Stomach (tissue), 19 donors: ENCODE measurements at places on chromosomes 2 and 18. TPM values are rescaled to one million over a fixed set of nuclear protein-coding genes. Genes with fewer than 3 reads are reported as not detected.
A peak's percentile ranks its signal among the peaks of the same experiment; 100 is the strongest.

The SLC19A3 gene
- 2.8 TPM for total RNA-seq

DNA sequence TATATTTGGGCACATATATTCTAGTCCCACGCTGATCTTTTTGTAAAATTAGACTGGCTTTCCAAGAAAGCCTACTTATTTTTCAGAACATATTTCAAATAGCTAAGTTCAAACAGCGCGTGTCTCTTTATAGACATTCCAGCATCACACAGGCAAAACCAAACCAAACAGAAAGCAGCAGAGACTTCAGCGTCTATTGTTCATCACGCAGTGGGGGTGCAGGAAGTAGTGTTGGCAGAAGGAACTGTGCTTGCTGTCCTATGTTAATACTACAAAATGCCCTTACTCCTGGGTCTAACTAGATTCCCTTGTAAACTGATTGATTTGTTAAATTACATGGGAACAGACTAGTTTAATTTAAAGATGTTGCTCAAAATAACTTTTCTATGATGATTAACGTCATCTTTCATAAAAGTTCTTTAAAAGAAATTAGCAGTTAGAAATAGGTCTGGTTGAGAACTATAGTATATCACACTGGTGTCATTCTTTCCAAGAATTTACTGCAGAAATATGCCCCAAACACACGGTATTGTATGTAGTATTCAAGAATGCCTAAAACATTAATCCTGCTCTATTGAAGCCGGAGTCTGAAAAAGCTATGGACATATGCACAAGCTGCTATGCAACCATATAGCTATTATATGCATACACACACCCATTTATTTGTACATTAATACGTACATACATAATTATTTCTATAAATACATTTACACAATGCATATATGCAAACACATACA, 436.3 kb downstream of the CBLN2 start:
- peak; percentile 53 for DNase-seq

DNA sequence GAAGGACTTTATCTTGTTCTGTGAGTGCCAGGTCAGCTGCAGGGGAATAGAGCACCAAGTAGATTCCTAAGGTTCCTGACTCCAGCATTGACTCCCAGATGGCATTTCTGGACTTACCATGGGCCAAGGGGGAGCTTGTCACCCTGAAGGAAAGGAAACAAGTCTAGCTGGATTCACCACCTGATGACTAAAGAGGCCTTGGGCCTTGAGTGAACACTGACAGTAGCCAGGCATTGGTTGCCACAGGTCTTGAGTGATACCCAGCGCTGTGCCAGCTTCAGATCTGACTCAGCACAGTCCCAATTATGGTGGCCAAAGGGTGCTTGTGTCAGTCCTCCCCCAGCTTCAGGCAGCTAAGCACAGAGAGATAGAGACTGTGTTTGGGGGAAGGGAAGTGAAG, 40.1 kb upstream of the CAPN13 start:
- no peak for DNase-seq

GRCh38 chr18:52342456-52342855, 2.5 kb downstream of the DCC start:
- DNase-seq = no peak

DNA sequence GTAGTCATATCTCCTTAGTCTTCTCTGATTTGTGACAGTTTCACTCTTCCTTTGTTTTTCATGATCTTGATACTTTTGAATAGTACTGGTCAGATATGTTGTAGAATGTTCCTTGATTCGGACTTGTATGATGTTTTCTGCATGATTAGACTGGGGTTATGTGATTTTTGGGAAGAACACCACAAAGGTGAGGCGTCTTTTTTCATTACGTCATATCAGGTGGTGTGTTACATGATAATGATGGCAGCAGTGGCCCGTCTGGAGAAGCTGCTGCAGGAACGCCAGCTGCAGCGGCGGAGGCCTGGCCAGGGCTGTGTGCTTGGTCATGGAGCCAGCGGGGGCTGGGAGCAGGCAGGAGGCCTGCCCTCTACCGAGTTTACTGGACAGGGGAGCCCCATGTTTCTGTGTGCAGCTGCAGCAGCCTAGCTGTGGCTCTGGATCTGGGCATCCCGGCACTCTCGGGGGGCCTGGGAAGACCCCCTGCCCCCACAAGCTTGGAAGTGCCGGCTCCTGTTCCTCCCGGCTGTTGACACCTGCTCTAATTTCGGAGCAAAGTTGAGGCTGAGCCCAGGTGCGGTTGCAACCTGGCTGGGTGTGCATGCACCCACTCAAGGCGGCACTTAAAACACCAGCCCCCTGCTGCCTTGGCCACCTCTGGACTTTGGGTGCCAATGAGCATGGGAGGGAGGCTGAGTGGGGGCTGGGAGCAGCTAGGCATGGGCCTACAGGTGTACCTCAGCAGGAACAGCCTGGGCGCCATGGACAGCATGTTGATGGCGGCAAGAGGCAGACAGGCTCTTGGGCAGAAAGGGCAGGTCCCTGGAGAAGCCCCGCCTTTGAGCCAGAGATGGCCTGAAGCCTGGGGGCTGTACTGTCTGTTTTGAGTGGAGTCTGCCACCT, 26.1 kb downstream of the SLC4A10 start:
- no peak for DNase-seq

The ACTG2 gene
- 2,977 TPM for total RNA-seq

The ECEL1 gene
- total RNA-seq = not detected

The ALPG gene
- total RNA-seq = not detected

The GPBAR1 gene
- 4.8 TPM for total RNA-seq

GRCh38 chr2:42042631-42043355, 5.0 kb upstream of the PKDCC start:
- DNase-seq = no peak

The FAHD2B gene
- 3.5 TPM for total RNA-seq

- no peak for DNase-seq
Observed at GRCh38 chr2:141207036-141207385, 923.8 kb downstream of the LRP1B start.

The KLF7 gene
- total RNA-seq = 13.8 TPM

The IL1RL1 gene
- total RNA-seq = 0.29 TPM

The PKDCC gene
- 79.9 TPM for total RNA-seq

DNA sequence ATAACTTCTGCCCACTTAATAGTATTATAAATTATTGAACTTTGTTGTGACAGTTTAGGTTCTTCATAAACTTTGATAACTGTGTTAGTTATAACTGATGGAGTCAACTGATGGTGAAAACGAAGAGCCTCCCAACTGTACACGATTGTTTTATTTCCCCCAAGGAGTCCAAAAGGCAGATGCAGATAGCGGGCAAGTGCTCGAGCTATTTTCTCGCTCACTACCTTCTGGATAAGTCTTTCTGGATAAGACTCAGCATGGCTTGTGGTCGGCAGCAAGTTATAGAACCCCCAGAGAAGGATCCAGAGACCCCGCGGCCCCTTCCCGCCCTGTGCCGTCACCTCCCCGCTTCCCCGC, 517 bp downstream of the GCFC2 start:
- DNase-seq = no peak

The PLEK gene
- 2.6 TPM for total RNA-seq

DNA sequence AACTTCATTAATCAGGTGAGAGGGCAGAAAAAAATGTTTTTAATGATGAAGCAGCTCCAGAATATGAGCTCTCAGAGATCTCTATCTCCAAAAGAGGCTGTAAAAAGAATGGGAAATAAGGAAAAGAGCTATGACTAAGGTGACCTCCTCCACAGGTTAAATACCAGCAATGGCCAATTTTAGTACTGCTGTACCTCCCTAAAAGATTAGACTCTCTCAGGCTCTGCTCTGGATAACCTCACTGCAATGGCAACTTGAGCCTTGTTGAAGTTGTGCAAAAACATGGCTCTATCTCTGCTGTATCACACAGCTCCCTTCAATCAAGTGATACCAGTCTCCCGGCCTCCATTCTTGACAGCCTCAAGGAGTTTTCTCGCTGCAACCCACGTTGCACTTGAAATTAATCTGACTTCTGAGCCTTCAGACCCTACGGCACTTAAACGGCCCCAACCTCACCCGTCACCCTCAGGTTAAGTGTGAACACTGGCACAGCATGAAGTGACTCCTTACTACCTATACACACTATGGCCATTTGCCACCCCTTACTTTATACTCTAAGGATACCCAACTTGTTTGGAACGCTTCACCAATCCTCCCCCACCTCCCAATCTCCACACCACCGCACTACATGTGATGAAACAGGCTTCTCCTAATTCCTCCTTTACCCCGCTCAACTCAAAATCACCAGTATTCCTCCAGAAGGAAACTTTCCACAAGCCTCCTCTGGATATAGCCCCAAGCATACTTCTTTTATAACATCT, 36.3 kb downstream of the SMAD2 start:
- no peak for DNase-seq

GRCh38 chr2:171390941-171391516, 42.8 kb downstream of the METTL8 start:
- DNase-seq = no peak

DNA sequence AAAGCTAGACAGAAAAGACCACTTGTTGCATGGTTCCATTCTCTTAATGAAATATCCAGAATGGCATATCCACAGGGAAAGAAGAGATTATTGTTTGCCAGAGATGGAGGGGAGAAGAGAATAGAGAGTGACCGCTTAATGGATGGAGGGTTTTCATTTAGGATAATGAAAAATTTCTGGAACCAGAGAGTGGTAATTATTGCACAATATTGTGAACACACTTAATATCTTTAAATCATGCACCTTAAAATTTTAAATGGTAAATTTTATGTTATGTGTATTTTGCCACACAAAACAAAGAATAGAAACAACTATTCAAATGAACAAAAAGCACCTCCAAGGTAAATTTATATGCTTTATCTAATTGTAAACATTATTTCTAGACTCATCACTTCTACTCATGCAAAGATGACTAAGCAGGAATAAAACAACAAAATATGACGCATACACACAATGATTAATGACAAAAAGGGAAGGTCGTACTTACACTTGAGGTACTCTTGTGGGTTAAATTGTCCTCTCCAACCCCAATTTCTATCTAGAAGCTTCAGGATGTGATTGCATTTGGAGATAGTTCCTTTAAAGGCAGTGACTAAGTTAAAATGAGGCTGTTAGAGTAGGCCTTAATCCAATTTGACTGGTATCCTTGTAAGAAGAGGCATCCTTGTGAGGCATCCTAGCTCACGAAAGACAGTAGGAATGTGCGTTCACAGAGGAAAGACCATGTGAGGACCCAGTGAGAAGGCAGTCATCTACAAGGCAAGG, 18.7 kb upstream of the DHRS9 start:
- DNase-seq = no peak

GRCh38 chr2:212970132-212970531, 181.3 kb downstream of the IKZF2 start:
- DNase-seq = no peak

GRCh38 chr2:135190799-135191198, 138.7 kb downstream of the RAB3GAP1 start:
- DNase-seq = no peak

The SPP2 gene
- total RNA-seq = 0.73 TPM

GRCh38 chr2:83665154-83665553, 793.9 kb downstream of the SUCLG1 start:
- DNase-seq = no peak

DNA sequence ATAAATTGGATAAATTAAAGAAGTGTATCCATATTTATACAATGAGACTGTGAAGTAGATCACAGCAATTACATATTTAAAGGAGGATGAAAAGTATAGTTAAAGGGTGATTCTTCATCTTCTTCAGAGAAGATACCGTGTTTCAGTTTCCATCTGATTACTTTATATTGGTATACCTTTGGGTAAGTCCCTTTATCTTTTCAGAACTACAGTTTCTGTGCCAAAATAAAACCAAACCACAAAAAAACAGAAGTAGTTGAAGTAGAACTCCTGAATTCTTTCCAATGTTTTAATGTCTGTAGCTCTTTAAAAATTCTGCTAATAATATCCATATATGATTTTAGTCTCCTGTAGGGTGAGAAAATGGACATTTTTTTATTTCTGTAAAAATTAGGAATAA, 231.2 kb upstream of the LINC00305 start:
- no peak for DNase-seq

The LYPD6B gene
- 55.3 TPM for total RNA-seq

GRCh38 chr2:236073867-236074655, 94.1 kb downstream of the GBX2 start:
- no peak for DNase-seq

DNA sequence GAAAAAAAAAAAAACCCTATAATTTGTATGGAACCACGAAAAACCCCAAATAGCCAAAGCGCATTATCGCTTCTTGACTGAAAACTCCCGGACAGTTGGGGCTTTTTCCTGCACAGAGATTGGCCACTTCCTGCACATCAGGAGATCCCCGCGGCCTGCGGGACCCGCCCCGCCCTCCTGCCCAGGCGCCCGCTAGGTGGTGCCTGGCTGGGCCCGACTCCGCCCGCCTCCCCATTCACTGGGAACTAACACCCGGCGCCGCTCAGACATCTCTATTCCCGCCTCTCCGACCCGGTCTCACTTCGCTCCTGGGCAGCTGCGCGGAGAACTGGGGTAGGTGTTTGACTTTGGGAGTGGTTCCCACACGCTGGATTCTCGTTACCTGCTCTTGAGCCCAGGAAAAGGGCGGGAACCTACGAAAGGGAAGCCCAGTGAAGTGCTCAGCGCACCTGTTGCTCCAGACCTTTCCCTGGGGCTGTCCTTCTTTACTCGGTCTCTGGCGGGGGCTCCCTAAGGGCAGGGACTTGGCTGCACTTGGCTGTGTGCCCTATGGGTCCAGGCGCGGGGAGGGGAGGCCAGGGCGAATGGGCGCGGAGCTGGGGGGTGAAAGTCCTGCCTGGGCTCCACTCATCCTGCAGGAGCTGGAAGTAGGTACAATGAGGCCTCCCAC, at the start of gene HMSD:
TSS of gene HMSD (plus strand) at position 234 of the 670 bp plus-strand sequence. CDS start 4,155 bp downstream, outside the sequence.
- DNase-seq = peak; percentile 61

- DNase-seq = no peak
Observed at GRCh38 chr2:232018181-232018580, 56.7 kb downstream of the DIS3L2 start.

DNA sequence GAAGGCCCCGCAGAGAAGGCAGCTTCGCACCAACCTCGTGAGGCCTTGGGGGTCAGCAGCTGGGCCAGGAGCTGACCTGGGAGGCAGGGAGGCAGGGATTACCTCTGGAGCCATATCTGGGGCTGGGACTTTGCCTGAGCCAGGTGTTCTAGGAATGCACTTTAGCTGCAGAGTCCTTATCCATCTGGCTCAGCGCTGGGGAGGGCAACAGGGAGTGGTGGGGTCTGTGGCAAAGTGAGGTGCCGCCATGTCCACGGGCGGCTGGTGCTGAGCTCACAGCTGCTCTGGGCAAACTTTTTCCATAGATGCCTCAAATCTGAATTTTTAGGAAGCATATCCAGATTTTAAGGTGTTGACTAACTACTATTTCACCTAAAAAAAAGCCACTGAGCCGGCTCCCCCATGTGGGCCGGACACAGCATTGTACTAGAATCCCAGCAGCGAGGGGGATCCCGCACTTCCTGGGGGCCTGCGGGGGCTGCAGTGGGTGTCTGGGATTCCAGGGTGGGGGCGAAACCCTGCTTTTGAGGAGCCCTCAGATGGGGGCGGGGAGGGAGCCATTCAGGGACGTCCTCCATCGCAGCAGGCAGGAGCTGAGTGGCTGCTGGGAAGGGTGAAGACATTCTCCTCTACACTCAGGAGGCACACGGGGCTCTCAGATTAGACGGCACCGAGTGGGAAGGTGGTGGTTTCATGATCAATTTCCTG, 34.6 kb downstream of the RTP5 start:
- DNase-seq = no peak
